ENCODE measurements at places on chromosomes 4 and X.

DNA sequence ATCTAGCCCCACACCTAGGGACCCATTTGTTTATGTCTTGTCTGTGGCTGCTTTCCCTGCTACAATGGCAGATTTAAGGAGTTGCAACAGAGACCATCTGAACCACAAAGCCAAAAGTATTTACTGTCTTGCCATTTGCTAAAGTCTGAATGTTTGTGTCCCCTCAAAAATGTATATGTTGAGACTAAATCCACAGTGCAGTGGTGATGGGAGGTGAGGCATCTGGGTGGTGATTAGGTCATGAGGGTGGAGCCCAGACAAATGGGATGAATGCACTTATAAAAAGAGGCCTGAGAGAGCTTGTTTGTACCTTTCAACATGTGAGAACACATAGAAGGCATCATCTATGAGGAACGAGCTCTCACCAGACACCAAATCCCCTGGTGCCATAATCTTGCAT lies 137.3 kb downstream of the TMEM144 start:
- DNase-seq = no peak

- no peak for DNase-seq
Measured at GRCh38 chr4:126637706-126638105, 995.1 kb upstream of the INTU start.

DNA sequence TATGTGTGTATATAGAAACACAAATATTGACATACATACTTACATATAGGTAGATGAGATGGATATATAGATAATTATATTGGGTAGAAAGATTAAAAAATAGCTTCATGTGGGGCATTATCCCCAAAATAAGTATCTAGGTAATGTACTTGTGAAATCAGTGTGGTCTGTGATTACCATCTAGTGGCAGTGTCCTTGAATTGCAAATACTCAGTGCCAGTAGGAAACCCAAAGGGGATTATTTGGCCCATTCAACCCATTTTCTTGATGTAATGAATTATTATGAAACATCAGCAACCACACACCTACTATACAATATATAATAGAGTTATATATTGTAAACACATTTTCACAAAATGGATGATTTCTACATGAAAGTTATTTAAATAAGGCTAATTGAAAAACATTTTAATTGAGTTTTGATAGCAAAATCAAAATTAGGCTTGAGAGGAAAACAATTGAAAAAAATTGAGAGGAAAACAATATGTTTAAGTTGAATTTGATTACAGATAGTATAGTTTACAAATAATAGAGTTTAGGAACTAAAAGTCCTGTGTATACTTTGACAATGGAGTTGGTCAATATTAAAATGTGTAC lies 389.4 kb downstream of the GALNTL6 start:
- peak; percentile 45 for DNase-seq

GRCh38 chrX:153499876-153500275 lies 5.1 kb downstream of the BGN start:
- DNase-seq = no peak

DNA sequence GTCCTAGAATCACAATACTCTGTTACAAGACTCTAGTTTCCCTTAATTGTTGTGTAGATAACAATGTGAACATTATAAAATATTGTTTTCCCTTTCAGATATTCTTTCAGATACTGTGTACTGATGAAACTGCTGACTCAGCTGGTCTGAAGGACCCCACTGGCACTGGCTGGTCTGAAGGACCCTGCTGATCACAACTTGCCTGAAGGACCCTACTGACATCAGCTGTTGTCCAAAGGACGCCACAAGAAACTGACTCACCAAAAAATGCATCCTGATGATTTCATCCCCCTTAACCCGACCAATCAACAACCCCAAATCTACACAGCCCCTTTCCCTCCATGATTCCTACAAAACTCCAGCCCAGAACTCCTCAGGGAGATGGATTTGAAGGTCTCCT lies 258.8 kb upstream of the GNPDA2 start:
- no peak for DNase-seq
